ENCODE measurements at places on chromosomes 7 and 10. TPM values are rescaled to one million over a fixed set of nuclear protein-coding genes. Genes with fewer than 3 reads are reported as not detected.

Gene MYO1G
- total RNA-seq: 0.85 TPM

- ATAC-seq: peak; percentile 82
Observed at GRCh38 chr7:78099715-78100394, 301.3 kb downstream of the PHTF2 start.

DNA sequence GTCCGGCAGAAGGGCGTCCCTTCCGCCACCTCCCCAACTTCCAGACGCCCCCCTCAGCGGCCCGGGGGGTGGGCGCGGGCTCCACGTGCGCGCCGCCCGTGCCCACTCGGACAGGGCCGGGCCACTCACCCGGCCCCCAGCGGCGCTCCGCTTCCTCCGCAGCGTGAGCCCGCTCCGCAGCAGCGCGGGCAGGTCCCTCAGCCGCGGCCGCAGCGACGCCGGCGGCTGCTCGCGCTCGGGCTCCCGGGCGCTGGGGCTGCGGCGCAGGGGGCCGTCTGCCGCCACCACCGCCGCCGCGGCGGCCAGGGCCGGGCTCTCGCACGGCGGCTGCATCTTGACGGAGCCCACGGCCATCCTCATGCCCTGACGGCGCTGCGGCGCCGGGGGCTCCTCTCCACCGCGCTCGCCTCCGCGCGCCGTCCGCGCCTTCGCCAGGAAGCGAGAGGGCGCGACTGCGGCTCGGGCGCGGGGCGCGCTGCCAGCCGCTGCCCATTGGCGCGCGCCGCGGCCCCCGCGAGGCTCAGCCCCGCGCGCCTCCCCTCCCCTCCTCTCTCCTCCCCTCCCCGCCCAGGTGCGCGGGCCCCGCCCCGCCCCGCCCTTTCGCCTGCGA, at the start of gene RAPGEF5:
RAPGEF5 (minus strand) TSS at position 454 of the 610 bp plus-strand sequence; CDS start at position 360, 94 bp downstream.
- peak; percentile 79 for ATAC-seq

Gene SCART1
- total RNA-seq: 2.3 TPM

DNA sequence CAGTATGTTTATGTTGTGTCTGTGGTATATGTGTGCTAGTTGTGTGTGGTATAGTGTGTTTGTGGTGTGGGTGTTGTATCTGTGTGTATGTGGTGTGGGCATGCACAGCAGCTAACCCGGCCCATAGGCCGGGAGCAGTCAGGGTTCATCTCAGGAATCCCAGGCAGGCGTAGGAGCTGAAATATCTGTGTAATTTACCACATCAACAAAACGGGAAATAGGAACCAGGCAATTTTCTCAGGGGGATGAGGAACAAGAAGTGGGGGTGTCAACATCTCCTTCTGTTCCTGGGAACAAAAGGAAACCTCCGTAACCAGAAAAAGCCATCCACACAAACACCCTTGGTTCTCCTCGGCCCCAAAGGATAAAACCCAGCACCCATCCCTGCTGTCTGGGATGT, 24.5 kb upstream of the ZNF488 start:
- ATAC-seq: no peak

- no peak for ATAC-seq
Observed at GRCh38 chr7:139798221-139798620, 20.4 kb upstream of the HIPK2 start.

Gene ANK3
- total RNA-seq: 166 TPM

- ATAC-seq: no peak
Observed at GRCh38 chr7:100753750-100754149, 20.4 kb downstream of the ZAN start.
